Stimulated activated CD8-positive, alpha-beta memory T cell treated with anti-CD3 and anti-CD28 coated beads, Interleukin-15, amount 100 ng/mL, for 1 hour (primary cell): ENCODE measurements at places on chromosomes 6 and 20.

DNA sequence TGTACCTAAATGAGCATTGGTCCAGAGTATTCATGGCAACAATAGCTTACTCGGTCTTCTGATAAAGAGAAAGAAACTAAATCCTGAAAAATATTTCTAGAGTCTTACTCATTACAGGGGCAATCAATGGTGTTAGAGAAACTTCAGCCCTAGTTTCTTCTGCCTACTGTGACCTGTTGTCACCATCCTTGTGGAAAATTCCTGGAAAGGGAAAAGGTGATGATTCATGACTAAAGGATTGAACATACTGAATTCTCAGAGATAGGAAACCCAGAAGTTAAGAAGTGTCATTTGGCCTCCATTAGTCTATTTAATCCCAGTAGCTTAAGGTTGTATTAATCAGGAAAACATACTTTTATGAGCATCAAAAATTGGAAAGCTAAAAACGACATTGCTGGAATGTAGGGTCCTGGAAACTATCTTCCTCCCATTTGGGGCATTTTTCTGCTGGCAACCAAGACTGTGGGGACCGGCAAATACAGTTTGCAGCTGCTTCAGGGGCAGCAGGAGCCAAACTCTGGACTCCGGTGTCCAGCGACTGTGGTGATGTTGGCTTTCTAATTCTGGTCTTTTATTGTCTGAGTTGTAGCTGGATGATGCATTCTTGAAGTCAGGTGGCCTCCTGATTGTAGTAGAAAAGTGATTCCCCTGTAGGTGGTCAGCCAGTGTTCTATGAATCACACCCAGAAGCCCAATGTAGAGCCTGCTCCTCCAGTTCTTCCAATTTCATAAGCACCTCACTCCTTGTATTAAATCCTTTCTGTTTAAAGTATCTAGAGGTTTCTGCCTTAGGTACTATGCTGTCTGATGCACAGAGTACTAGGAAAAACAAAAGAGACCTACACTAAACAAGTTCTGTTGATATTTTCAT, 67.6 kb downstream of the LCA5 start:
- no peak for DNase-seq

DNA sequence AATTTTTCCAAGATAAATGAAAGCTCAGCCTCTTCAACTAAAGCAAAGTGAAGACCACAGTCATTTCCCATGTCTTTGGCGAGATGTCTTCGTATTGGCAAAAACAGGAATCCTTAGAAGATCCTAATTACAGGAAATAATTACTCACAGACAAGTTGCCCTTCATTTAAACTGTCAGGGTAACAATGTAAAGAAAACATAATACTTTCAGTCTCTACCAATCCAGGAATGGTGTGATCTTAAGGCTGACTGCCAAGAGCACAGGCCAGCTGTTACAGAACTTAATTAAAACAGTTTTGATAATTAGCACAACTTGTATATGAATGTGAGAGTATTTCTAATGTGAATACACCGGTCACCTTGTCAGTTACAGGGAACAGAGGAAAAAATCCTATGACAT, 292.2 kb downstream of the PACRG start:
- no peak for DNase-seq

- no peak for DNase-seq
Measured at GRCh38 chr20:49712646-49712995, 1.1 kb downstream of the B4GALT5 start.

GRCh38 chr6:79872986-79873385, 74.4 kb downstream of the ELOVL4 start:
- no peak for DNase-seq

- peak; percentile 39 for DNase-seq
Measured at GRCh38 chr20:17898548-17898994, 70.0 kb downstream of the SNX5 start.

- no peak for DNase-seq
Measured at GRCh38 chr6:56382416-56382940, 135.1 kb upstream of the COL21A1 start.

DNA sequence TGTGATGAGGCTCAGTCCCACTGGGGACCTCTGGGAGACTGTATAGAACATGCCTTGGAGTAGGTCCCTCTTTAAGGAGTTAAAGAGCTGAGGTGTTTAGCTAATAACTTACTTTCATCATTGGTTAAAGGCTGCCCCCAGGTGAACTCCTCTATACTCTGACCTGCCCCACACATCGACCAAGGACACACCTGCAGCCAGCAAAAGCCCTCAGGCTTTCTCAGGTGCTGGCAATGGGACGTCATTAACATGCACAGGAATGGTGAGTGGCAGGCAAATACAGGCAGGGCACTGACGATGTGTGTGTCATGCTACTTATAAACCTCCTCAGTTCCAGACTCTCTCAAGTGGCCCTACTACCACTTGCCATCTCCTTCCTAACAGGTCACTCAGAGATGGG, 366.4 kb downstream of the KIF16B start:
- DNase-seq = no peak

DNA sequence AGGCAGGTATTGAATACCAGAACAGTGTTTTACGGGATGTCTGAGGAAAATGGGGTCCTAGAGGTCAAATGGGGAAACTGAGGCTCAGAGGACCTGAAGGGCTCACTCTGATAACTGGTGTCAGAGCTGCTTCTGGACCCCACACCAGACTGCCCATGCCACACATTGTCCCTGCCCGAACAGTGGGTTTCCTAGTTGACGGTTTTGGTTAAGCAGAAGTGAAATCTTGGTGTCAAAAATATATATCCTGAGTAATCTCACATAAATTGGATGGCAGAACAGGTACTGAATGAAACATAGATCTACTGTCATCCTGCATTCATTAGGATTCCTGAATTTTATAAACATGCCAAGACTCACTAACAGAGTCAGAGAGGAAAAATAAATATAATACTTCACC, 16.3 kb downstream of the NOX3 start:
- DNase-seq = no peak

DNA sequence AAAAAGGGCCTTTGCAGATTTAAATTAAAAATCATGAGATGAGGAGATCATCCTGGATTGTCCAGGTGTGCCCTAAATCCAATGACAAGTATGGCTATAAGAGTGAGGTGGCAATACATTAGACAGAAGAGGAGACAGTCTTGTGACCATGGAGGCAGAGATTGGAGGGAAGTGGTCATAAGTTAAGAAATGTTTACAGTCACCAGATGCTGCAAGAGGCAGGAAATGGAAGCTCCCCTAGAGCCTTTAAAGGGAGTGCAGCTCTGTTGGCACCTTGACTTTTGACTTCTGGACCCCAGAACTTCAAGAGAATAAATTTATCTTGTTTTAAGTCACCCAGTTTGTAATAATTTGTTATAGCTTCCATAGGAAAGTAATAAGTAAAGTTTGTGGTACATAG, 61.1 kb downstream of the HMGN3 start:
- DNase-seq = no peak

- no peak for DNase-seq
Measured at GRCh38 chr6:170446841-170447560, 106.1 kb downstream of the PSMB1 start.
